ENCODE measurements at places on chromosomes 11 and 22.
A peak's percentile ranks its signal among the peaks of the same experiment; 100 is the strongest.

DNA sequence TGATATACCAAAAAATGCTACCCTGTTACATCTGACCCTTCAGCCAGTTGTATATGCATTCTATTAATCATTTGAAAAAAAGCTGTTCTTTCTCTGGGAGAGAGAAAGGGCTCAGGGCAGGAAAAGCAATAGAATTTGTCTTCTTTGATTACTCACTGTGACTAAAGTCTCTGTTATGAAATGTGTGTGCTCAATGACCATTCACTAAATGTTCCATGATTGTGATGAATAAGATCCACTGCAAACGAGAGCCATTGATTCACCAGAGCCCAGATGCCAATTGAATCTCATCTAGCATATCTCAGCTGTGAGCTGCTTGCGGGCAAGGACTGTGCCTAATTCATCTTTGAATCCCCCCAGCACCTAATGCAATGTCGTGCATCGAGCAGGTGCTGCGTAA, 184.3 kb downstream of the OPCML start:
- DNase-seq, result no peak

- DNase-seq, result no peak
These were observed 301.1 kb downstream of the BLID start for GRCh38 chr11:121814962-121815361.

- peak; percentile 66 for DNase-seq
These were observed at the start of gene ZFTA for GRCh38 chr11:63768237-63769041. Gene ZFTA (minus strand): TSS chr11:63768775. CDS start chr11:63768622, 153 bp downstream.

- DNase-seq, result peak; percentile 76
These were observed 39.6 kb downstream of the NUMA1 start for GRCh38 chr11:72040491-72041363.

DNA sequence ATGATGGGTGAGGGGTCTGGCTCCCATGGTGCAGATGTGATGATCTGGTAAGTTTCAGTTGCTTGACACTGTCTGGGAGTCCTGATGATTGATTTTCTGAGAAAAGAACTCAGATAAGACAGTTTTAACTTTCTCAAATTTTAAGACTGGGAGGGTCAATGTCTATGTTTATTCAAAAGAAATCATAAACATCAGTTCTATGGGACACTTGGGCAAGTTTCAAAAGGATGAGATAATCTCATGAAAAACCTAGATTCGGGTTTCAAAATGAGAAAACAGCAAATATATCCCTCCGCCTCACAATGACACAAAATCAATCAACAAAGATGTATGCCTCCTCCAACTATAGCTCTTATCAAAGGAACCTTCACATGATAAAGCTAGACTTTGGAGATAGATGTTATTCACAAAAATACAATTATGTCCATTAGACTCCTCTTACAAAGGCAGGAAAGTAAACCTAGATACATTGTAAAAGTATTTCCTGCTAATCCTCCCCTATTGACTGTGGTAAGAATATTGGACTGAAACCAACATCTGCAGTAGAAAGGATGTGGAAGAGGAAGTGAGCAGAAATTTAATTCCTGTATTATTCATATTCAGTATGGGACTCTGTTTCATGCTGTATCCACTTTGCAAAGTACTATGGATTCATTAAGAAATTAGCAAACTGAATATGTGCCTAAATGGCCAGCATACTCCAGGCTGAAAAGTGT, 21.6 kb downstream of the SVIP start:
- DNase-seq, result no peak

GRCh38 chr11:36383195-36383594, 87.1 kb downstream of the PRR5L start:
- no peak for DNase-seq

DNA sequence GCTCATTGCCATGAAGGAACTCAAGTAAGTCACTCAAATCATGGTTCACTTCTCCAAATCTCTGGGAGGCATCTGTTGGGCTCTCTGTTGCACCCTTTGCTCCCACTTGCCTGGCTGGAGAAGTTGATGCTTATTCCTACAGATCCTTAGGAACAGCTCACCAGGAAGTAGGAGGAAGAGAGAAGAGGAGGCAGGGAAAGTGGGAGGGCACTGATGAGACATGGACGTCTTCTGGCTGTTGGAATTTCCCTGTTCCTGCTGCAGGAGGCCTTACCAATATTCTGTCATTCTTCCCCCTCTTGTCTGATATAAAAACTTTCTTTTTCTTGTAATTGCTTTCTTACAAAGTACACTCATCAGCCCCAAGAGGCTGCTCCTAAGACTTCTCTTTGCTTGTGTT, 13.6 kb downstream of the POLR2F start:
- no peak for DNase-seq

- no peak for DNase-seq
These were observed 2.5 kb downstream of the PLAAT2 start for GRCh38 chr11:63560506-63561180.

DNA sequence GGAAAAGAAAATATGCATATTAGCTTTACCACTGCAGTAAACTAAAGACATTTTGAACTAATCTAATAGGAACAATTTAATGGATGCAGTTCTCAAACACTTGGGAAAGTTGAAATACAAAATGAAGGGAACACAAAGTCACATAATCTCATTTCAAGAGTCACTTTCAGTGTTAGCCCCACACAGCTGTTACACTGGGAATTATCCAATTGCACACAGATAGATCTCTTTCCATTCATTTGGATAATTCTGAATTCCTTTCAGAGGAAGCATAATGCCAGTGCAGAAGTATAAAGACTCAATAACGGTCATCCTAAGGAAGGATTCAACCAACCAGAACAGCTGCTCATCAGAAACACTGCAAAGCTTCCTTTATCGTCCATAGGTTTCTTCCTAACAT, 173.3 kb downstream of the GRIA4 start:
- no peak for DNase-seq

DNA sequence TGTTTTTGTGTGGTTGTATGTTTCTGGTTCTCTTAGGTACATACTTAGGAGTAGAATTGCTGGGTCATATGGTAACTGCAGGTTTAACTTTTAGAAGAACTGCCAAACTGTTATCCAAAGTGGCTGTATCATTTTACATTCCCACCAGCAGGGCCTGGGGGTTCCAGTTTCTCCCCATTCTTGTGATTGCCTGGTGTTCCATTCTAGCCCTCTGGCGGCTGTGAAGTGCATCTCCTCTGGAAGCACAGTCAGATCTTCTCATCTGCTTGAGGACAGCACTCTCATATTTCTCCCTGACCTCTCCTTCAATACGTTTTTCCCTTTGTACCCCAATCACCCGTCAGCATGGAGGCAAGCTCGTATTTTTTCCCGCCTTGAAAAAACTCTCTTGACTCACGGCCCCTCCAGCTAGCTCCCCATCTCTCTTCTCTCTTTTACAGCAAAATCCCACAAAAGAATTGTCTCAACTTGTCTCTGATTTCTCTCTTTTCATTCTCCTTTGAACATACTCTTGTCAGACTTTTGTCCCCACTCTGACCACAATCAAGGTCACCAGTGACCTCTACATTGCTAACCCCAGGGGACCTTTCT, 56.8 kb upstream of the THY1 start:
- no peak for DNase-seq

DNA sequence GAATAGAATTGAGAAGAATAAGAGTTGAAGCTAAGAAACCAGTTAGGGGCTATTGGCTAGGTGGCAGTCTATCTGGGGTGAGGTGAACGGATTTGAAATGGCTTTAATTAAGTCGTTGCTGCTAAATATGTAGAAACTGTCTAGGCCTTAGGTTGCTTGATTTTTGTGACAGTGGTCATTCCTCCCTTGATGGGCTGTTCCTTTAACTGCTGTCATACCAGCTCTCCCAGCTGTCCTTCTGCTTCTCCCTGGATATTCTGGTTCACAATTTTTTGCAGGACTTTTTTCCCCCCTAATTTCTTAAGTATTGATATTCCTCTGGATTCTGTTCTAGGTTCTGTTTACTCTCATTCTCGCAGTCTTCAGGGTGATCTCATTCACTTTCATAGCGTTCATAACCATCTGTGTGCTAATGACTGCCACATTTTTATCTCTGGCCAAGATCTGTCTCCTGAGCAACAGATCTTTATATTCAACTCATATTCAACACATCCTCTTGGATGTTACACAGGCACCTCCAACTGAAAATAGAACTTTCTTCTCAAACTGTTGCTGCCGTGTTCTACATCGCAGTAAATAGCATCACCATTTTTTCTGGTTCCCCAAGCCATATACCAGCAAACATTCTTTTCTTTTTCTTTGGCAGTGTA, 134.1 kb downstream of the UVRAG start:
- no peak for DNase-seq

Measured in stimulated activated CD4-positive, alpha-beta T cell treated with anti-CD3 and anti-CD28 coated beads, Interleukin-4, amount 100 ng/mL, for 1 hour (primary cell).